Activated naive CD8-positive, alpha-beta T cell treated with anti-CD3 and anti-CD28 coated beads for 36 hours (primary cell): ENCODE measurements at places on chromosomes 1 and 21. TPM values are rescaled to one million over a fixed set of nuclear protein-coding genes. Genes with fewer than 3 reads are reported as not detected.

- H3K4me1 ChIP-seq, result peaks cover 9% of the 10 kb centered on the region
- DNase-seq, result no peak
- H3K4me3 ChIP-seq, result no peak overlapping the region
Observed at GRCh38 chr1:161792740-161793139, 26.6 kb downstream of the ATF6 start.

DNA sequence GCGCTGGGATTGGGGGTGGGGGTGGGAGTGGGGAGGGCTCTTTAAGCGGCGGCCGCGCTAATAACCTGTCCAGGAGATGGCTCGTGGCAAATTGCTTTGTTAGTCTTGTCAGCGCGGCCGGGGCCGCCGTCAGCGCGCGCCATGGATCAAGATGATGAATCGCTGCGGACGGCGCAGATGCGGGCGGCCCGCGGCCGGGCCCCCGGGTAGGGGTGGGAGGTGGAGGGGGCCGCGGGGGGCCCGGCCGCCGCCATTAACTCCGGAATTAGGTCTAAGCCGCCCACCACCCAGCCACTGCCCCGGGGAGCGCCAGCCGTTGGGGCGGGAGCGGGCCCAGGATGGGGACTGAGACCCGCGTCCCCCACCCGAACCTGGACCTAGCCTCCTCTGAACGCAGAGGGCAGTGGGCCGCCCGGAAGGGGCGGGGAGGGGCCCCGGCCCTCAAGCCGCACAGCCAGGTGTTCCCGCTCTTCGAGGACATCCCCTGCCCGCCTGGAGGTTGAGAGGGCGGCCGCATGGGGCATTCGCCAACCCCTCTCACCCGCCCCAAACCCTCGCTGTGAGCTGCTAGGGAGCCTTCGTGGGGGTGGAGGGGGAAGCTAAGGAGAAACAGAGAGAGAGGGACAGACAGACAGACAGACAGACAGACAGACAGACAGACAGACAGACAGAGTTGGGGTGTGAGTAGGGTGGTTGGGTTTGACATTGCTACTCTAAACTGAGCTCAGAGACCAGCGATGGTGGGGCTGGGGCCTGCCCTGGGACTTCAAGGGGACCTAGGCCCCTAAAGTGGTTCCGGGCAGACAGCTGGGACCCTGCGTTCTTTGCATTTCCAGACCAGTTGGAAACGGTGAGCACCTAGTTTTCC lies 3.8 kb upstream of the DMBX1 start:
- H3K4me1 ChIP-seq, result peaks cover 16% of the 10 kb centered on the region
- H3K36me3 ChIP-seq, result no peaks in the 10 kb centered on the region
- peaks cover 77% of the 10 kb centered on the region for H3K27me3 ChIP-seq
- no peak overlapping the region for H3K27ac ChIP-seq
- no peak for DNase-seq
- H3K4me3 ChIP-seq, result no peak overlapping the region

DNA sequence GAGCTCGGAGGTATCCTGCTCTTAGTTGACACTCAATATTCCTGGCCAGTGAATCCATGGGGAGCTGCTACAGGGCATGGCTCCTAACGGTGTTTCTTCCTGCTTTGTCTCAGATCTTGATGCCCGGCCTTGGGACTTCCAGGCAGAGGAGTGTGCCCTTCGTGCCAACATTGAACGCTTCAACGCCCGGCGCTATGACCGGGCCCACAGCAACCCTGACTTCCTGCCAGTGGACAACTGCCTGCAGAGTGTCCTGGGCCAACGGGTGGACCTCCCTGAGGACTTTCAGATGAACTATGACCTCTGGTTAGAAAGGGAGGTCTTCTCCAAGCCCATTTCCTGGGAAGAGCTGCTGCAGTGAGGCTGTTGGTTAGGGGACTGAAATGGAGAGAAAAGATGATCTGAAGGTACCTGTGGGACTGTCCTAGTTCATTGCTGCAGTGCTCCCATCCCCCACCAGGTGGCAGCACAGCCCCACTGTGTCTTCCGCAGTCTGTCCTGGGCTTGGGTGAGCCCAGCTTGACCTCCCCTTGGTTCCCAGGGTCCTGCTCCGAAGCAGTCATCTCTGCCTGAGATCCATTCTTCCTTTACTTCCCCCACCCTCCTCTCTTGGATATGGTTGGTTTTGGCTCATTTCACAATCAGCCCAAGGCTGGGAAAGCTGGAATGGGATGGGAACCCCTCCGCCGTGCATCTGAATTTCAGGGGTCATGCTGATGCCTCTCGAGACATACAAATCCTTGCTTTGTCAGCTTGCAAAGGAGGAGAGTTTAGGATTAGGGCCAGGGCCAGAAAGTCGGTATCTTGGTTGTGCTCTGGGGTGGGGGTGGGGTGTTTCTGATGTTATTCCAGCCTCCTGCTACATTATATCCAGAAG lies 16.7 kb downstream of the ALX3 start:
- no peaks in the 10 kb centered on the region for H3K27me3 ChIP-seq
- peaks cover 12% of the 10 kb centered on the region for H3K36me3 ChIP-seq

GRCh38 chr1:204896023-204896422 lies 25.4 kb downstream of the NFASC start:
- H3K4me1 ChIP-seq, result no peaks in the 10 kb centered on the region
- peaks cover 45% of the 10 kb centered on the region for H3K27me3 ChIP-seq
- H3K27ac ChIP-seq, result no peak overlapping the region
- no peak for DNase-seq

GRCh38 chr1:42043811-42044210 lies 109.4 kb upstream of the GUCA2B start:
- H3K4me1 ChIP-seq, result no peaks in the 10 kb centered on the region
- H3K36me3 ChIP-seq, result no peaks in the 10 kb centered on the region
- peaks cover 16% of the 10 kb centered on the region for H3K27me3 ChIP-seq

DNA sequence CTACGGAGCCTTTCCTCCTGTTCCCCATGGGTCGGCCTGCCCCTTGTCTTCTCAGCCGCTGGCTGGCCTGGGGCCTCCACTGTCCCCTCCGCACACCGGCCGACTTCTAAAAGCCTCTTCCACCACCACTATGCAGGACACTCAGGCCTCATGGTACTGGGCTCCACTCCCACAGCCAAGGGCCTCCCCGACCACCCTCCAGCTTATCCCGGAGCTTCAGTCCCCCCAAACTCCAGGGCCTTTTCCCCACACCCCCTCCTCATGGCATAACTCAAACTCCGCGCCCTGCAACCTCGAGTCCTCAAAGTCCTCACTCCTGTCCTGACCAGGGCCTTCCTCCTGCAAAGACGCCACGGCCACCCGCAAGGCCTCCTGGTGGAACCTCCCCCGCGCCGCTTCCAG lies 2.0 kb downstream of the LRRC41 start:
- peaks cover 30% of the 10 kb centered on the region for H3K36me3 ChIP-seq
- peaks cover 24% of the 10 kb centered on the region for H3K4me1 ChIP-seq
- no peak for DNase-seq
- peak overlapping the region; percentile 99 for H3K4me3 ChIP-seq

DNA sequence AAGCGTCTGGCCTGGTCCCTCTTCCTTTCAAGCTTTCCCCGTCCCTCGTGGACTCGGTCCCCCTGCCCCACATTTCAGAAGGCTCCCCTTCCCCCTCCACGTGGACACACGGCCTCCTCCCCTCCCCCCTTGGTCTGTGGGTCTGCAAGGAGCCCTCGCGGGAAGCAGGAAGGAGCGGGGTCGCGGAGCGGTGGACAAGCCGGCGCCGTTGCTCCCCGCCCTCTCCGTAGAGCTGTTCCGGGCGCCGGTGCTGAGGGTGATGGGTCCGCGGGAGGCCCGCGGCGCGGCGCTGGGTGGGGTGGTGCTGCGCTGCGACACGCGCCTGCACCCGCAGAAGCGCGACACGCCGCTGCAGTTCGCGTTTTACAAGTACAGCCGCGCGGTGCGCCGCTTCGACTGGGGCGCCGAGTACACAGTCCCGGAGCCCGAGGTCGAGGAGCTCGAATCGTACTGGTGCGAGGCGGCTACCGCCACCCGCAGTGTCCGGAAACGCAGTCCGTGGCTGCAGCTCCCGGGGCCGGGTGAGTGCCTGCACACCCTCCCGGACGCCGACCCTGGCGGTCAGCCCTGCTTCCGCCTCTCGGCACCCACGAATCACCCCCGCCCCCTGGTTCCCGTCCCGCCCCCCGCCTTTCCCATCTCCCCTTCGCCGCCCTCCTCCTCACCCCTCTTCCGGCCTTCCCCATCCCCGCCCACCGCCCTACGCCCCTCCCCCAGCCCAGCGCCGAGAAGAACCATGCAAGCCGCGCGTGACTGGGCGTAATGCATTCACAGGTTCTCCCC lies 5.3 kb downstream of the FCRLB start:
- peak overlapping the region; percentile 82 for H3K27ac ChIP-seq
- H3K4me1 ChIP-seq, result peaks cover 62% of the 10 kb centered on the region
- H3K27me3 ChIP-seq, result peaks cover 26% of the 10 kb centered on the region
- peak; percentile 65 for DNase-seq

- H3K36me3 ChIP-seq, result no peaks in the 10 kb centered on the region
- no peak overlapping the region for H3K4me3 ChIP-seq
- H3K27me3 ChIP-seq, result peaks cover 4% of the 10 kb centered on the region
- no peak overlapping the region for H3K27ac ChIP-seq
Observed at GRCh38 chr1:226325178-226325577, 16.2 kb upstream of the LIN9 start.

DNA sequence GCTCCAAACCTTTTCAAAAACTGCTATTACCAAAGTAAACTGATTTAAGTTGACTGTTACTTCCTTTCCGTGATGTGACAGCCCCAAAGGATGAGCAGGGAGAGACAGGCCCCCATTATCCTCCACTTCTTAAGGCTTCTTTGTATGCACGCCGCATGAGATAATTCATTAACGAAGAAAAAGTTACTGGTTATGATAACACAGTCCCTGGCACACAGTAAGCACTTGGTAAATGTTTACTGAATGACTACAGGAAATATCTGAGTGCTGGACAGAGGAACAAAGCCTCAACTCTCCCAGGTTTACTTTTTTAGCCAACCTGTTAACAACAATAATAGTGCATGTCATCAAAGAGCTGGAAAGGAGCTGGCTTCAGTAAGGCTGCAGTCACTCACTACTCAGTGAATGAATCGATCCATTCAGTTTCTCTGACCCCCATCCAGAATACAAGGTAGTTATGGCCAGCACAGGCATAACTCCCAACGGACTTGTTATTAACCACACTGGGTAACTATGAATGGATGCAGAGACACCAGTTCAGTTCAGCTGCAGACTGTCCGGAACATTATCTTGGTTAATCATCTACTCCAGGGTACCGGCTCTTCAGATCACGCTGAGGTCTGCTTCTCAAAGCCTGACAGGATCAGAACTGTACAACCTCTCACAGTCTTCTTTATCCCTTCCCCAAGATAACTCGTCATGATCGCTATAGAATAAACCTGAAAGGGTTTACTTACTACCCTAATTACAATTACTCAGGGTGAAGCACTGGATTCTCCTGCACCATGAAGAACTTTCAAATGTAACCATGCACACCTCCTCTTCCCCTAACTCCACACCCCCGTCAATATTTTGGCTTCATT lies 58.3 kb downstream of the TGFBR3 start:
- H3K27ac ChIP-seq, result no peak overlapping the region
- H3K4me3 ChIP-seq, result no peak overlapping the region
- peaks cover 10% of the 10 kb centered on the region for H3K4me1 ChIP-seq

KRTAP13-2 gene
- total RNA-seq, result not detected

CR1 gene
- total RNA-seq, result not detected

MROH7 gene
- total RNA-seq, result 0.14 TPM
